ENCODE measurements at places on chromosomes 11 and 22.

DNA sequence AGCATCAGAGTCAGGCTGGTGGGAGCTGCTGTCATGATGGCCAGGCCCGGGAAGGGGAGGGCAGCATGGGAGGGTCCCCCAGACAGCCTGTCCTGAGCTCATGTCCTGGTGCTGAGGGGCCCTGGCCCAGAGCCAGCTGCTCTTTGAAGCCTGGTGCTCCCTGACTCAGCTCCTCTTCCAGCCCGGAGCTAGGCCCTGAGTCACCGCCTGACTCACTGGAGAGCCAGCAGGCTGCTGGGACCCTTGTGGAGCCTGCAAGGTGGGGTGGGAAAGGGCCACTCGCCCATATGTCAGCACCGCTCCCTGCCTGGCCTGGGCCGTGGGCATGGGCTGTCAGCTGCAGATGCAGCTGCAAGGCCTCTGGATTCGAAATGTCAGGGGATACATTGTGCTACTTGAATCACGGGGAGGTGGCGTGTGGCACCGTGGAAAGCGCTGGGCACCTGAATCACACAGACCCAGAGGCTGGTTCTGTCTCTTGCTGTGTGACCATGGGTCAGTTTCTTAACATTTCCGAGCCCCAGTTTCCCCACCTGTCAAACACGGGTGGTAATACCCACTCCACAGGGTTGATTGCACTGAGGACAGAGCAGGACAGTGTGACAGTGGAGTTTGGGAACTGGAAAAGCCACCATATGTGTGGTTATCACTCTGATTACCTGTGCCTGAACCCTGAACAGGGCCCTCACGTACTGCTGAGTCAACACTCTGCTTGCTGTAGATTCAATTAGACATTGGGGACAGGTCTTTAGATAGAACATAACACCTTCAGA lies 4.4 kb downstream of the CACNA1I start:
- DNase-seq = no peak

DNA sequence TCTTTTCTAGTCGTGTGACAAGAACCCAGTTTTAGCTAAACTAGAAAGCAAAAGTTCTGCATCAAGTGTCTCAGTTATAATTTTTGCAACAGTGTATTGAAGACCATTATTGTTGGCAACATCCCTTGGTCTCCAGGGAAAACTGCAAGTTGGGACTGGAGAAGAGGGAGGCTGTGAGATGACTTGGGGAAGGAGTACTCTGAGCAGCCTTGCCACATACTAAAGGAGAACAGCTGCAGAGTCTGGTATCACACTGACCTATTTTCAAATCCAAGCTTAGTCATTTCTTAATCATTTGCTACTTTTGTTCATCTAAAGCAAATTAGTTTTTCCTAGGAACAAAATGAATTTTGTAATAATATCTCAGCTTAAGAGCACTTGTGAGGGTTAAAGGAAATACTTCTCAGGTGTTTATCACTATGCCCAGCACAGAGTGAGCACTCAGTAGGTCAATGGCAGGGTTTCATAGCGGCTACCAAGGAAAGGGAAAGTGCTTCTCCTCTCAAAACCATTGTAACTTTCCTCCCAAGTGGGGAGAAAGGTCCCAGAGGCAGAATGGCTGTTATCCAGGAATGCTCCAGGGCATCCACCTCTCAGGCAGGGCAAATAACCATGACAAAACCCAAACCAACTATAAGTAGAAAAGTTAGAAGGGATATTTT lies 247.1 kb downstream of the C11orf87 start:
- no peak for DNase-seq

- DNase-seq = no peak
Observed at GRCh38 chr11:86220653-86221052, 23.9 kb upstream of the EED start.

DNA sequence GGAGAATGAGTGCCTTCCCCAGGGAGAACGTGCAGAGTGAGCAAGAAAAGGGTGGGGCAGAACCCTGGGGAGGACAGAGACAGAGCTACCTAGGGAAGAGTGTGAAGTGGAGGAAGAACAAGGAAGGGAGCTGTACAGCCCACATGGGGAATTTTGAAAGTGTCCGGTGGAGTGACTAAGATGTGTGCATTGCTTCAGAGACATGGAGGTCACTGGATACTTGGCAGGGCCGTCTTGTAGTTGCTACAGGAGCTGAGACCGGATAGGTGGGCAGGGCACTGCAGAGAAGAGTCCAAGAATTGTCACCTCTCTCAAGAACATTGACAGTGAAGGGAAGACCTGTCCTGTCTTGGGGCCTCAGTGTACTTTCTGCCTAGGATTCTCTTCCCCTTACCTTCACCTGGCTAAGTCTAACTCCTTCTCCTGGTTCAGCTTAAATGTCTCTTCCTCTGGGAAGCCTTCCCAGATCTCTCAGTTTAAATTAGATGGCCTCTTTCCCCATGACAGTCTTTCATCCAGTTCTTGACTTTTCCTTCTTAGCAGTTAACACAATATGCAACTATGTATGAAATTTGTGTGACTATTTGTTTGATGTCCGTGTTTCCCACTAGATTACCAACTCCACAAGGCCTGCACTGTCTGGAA lies 9.2 kb upstream of the P2RY6 start:
- DNase-seq = no peak

DNA sequence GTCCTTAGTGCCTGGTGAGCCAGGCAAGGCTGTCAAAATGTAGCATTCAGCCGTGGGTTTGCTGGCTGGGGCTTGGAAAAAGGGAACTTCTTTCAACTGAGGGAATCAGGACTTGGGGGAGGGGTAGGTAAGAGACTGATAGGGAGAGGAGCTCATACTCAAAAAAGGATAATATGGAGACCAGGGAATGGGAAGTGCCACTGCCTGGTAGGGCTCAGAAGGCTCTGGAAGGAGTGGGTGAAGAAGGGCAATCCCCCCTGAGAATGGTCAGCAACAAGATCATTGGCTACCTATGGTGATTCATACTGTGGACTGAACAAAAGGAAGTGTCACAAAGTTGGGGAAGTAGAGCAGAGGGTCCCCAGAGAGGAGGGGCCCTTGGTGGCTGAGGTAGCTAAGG lies 1.9 kb downstream of the CNGA4 start:
- no peak for DNase-seq

GRCh38 chr11:87804176-87804575 lies 371.1 kb downstream of the RAB38 start:
- DNase-seq = no peak

- no peak for DNase-seq
Observed at GRCh38 chr11:1744137-1744886, 6.1 kb downstream of the IFITM10 start.

GRCh38 chr11:74784234-74784633 lies 35.6 kb downstream of the RNF169 start:
- DNase-seq = no peak
